ENCODE measurements at places on chromosomes 3 and 15.

- no peak for DNase-seq
Observed at GRCh38 chr3:141767066-141767465, 3.9 kb downstream of the GRK7 start.

DNA sequence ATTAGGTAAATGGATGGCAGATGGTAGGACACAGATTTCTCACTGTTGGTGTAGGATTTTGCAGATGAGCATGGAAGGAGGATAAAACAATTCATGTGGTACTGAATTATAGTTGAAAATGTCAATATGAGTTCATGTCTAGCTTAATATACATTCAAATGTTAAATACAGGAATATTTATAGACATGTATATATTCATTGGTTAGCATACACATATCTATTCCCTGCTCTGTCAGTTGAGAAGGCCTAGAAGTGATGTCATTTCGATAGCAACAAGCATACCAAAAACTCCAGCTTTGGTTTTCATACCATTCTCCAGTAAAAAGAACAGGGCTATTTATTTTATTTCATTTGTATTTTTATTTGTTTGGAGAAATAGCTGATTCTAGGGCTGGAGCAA, 497.1 kb downstream of the EPHB1 start:
- DNase-seq = no peak

DNA sequence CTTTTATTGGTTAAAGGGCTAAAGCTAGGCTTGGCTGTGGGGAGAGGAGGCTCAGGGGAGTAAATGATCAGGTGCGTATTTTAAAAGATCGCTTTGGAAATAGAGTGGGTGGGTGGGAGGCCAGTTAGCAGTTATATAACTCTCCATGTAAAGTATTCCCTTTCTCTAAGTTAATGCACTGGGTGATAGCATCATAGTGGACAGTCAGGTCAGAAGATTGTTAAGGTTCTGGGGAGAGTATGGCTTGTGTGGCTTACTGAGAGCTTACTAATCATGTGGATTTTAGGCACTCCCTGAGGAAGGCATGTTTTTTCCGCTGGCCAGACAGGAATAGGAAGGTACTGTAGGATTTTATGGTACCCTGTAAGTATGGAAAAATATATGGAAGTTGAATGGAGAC, 6.3 kb upstream of the EIF3J start:
- DNase-seq = no peak

- DNase-seq = no peak
Observed at GRCh38 chr3:41863024-41863423, 98.9 kb downstream of the ULK4 start.

- no peak for DNase-seq
Observed at GRCh38 chr3:126963261-126964190, 19.4 kb upstream of the PLXNA1 start.

DNA sequence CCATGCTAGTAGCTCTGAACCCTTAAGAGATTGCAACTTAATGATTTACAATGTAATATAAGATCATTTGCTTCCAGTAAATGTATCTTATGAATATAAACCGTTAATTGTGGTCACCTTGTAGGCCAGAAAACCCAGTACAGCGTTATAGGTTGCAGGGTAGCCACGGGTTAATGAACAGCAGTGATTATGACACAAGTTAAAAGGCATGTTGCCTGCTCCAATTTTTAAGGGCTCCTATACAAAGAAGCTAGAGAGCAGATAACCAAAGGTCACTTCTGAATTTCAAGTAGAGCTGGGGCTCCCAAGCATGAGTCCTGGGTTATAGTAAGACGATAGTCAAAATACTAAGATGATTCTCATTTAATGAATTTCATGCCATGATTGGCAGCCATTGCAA, 13.5 kb downstream of the GUCA1C start:
- no peak for DNase-seq

GRCh38 chr3:17831366-17831765, 88.9 kb upstream of the TBC1D5 start:
- no peak for DNase-seq

DNA sequence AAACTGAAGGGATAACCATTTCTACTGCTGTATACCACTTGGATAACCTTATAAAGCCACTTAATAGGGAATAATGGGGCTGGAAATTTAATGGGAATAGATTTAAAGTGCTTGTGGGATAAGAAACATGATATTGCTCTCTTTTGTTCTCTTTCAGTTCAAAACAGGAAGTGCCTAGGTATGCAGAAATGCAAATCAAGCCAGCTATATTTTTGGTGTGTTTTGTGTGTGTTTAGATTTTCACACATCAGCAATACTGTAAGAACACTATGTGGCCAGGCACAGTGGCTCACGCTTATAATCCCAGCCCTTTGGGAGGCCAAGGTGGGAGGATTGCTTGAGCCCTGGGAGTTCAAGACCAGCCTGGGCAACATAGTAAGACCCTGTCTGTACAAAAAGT, 442.3 kb upstream of the TPRG1 start:
- no peak for DNase-seq

DNA sequence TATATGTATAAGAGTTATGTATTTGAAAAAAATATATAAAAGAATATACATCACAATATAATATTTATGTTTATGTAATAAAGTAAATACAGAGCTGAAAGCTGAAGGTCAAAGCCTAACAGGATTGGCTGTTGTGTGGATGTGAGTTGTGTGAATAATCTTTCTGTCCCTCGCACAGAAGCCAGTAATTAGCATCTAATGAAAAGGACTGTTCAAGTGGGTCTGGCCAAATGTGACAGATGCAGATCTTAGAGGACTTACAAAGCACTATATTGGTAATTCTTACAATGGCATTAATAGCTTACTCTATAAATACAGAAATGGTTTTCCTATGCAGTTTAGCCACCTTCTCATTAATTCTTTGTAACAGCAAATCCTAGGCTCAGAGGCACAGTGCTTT, 2.4 kb downstream of the MKRN3 start:
- no peak for DNase-seq

DNA sequence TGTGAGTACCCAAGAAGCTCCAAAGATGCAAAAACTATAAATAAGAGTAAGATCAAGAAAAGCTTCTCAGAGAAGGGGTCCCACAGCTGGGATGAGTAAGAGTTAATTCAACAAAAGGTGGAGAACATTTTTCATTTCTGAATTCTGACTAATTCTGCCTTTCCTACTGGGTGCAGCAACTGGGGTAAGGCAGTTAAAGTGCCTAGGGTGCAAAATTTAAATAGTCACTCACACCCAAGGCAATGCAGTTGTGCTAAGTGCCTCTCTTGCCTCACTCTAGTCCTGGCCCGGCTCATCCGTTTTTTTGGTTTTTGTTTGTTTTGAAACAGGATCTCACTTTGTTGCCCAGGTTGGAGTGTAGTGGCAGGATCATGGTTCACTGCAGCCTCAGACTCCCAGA, 240.2 kb downstream of the TP63 start:
- DNase-seq = no peak

DNA sequence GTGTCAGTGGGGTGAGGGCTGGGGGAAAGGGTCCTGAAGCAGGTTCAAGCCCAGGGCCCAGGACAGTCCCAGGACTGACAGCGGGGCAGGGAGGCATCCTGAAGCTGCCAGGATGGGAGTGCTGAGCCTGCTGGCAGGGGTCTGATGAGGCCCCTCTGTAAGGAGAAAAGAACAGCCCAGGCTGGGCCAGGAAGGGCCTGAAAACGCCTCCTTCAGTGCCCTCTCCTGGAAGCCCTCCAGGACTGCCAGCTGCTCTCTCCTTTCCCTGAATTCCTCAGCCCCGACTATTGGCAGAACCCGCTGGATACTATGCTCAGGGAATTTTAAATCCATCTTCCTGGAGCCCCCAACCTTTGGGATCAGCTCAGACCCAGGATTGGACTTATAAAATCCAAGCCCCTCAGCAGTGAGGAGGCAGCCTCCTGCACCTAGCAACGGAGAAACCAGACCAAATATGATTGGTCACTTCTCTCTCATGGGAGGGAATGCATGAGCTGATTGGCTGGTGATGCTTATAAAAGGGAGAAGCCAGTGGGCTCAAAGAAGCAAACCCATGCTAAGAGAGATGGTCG, 203.5 kb upstream of the LINGO1 start:
- no peak for DNase-seq
